ENCODE measurements at places on chromosomes 6 and 20.

- no peak for DNase-seq
These were observed 32.1 kb upstream of the PNRC1 start for GRCh38 chr6:89048288-89048923.

- DNase-seq, result peak; percentile 98
These were observed 828 bp upstream of the SULF2 start for GRCh38 chr20:47785854-47786764.

GRCh38 chr6:145866456-145867396 lies 52.1 kb upstream of the FBXO30 start:
- peak; percentile 42 for DNase-seq

DNA sequence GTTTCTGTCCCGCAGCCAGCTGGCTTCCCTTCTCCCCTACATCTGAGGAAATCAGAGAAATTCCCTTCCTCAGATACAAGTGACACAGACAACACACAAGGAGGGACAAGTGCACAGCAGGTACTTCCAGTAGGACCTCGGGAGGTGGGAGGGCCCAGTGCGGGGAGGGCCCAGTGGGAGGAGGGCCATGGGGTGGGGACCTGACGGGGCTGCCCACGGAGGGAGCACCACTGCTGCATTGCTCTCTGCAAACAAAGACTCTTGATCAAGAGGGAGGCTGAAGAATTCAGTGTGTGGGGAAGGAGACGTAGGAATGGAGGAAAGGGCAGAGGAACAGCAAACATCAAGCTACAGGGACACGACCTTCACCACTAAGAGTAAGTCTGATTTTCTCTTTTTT lies 9.0 kb downstream of the TAP2 start:
- DNase-seq, result no peak

DNA sequence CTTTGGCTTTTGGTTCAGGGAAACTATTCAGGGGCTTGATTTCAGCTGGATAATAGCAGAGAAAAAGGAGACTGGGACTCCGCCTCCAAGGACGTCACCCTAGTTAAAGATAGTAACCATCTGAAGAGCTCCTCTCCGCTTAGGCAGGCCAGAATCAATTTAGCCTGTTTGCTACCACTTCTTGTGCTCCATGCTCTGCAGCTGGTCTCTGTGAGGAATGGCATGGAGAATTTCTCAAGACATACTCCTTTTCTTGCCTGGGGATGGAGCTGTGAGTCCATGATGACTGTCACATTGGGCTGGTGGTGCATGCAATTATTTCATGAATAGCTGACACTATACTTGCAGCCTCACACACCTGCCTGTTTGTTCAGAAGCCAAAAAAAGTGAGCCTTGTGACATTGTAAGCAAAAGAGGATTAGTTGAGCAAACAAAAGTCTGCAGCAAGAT lies 61.4 kb downstream of the TXLNB start:
- peak; percentile 56 for DNase-seq

- DNase-seq, result no peak
These were observed 48.4 kb upstream of the SLC35D3 start for GRCh38 chr6:136873748-136874147.

DNA sequence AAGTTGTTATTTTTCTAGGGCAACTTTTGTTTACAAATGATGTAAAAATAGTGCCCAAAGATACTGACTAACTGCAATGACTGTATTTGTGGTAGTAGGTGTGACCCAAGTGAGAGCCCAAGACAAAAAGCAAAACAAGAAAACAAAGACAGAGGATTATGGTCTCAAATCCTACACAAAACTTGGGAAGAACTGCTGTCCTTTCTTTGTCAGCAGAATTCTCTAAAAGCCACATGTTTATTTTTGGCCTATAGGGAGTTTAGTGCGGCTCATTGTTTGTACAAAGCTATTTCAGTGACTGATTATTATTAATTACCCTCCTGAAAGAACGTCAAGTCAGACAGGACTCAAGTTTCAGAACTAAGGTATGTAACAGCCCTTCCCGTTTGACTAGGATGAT lies 509.2 kb upstream of the SLC35B3 start:
- no peak for DNase-seq

DNA sequence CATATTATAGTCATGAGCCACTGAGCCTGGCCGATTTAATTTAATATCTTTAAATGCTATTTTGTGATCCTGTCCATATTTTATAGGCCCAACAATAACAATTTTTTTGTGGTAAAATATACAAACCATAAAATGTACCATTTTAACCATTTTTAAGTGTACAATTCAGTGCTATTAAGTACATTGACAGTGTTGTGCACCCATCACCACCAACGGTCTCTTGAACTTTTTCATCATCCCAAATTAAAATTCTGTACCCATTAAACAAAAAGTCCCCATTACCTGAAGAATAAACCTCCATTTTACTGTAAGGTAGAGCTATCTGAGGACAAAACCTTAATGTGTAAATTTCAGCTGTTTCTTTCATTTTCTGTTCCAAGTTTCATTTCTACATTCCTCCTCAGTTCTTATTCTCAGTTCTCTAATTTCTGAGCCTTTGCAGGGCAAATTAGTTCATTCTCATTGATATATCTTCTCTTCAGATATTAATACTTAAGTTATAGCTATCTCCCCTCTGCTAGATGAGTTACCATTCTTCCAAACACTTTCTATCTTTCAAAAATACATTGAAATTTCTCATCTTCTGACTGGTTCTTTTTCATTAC lies 10.3 kb downstream of the MTO1 start:
- no peak for DNase-seq

- DNase-seq, result no peak
These were observed 114.1 kb upstream of the SMLR1 start for GRCh38 chr6:130713144-130713543.

DNA sequence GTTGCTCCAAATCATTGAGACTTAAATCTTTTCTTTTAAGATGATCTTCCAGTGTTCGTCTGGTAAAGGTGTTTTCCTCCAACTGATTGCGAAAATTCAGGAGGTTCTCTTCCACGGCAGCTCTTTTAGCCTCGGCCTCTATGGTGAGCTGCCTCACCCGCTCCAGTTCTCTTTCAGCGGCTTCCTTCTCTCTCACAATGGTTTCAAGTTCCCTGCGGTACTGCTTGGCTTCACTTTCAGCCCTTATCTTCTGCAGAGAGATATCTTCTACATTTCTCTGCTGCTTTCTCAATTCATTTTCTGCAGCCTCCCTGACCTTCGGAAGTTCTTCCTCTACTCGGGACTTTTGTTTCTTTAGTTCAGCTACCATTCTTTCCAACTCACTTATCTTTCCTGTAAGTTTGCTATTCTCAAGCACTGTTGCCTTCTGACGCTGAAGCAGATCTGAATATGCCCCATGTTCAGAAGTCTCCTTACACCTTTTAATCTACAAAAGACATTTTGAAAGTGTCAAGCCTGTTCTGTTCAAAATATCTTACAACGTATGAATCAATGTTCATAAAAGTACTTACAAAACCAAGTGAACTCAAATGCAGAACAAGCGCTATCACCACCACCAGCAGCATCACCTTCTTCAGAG lies 22.3 kb downstream of the DST start:
- no peak for DNase-seq

DNA sequence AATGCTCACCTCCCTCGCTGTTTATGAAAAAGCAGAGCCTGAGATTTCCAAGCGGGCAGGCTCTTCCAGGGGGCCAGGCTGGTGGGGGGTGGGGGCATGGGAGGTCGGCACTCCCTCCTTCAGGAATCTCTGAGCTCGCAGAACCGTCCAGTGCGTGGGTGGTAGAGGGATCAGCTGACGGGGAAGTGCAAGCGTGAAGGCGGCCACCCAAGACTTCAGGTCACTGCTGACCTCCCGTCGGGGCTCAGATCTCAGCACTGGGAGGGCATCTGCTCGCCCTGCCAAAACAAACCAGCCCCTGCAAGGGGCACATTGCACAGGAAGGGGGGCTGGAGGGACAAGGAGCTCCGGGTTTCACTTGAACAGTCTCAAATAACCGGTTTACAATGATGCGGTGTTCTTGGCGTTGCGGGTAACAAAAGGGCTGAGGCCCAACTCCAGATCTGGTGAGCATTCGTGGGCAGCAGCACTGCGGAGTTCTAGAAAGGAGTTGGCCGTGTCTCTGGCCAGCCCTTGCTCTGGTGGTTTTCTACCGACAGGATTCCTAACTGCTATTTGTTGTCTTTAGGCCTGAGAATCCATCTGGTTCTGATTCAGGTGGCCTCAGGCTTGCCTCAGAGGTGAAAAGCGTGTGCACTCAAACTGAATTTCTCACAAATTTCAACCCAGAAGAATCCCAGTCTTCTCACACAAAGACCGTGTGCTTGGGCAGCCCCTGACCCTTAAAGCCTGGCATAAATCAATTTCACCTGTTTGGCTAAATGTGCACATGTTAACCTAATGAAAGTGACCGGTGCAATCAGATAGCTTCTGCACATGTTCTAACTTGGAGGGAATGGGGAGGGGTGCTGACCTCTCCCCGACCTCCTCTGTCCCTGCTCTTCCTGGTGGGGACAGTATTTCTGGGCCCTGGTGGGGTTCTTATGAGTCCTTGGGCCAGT lies 191.6 kb downstream of the MYLK4 start:
- no peak for DNase-seq

- no peak for DNase-seq
These were observed 74.4 kb downstream of the GINS1 start for GRCh38 chr20:25481918-25482253.
